ENCODE measurements at places on chromosomes 5 and 9. TPM values are rescaled to one million over a fixed set of nuclear protein-coding genes. Genes with fewer than 3 reads are reported as not detected.

LEAP2 gene
- 0.86 TPM for total RNA-seq

PCDHB11 gene
- 2.2 TPM for total RNA-seq

ANGPTL2 gene
- 55.6 TPM for total RNA-seq

CCNO gene
- not detected for total RNA-seq

ZNF879 gene
- 5.6 TPM for total RNA-seq

TSSK1B gene
- total RNA-seq = 0.09 TPM

BRINP1 gene
- 1.6 TPM for total RNA-seq

PFN3 gene
- total RNA-seq = not detected

SPATA31D4 gene
- not detected for total RNA-seq

CDH9 gene
- total RNA-seq = not detected

KCNIP1 gene
- total RNA-seq = not detected
